ENCODE measurements at places on chromosomes 12 and 14.

DNA sequence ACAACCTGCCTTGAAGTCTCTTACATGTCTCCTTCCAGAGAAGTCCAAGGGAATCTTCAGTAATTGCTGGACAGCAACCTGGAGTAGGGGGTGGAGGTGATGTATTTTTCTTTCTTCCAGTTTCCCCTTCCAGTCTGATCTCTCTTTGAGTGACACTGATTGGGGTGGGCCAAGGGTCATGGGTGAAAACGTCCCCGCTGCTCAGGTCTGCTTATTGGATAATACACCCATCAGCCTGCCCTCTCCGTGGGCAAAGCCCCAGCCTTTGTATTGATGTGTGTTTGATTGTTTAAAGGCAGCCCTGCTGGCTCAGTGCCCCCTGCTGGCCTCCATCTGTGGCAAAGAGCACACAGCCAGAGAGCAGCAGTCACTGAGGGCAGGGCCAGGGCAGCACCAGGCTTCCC is 35.7 kb upstream of the ATP2A2 start:
- peak; percentile 34 for DNase-seq

- no peak for DNase-seq
Observed at GRCh38 chr12:16568873-16569272, 37.1 kb downstream of the LMO3 start.

DNA sequence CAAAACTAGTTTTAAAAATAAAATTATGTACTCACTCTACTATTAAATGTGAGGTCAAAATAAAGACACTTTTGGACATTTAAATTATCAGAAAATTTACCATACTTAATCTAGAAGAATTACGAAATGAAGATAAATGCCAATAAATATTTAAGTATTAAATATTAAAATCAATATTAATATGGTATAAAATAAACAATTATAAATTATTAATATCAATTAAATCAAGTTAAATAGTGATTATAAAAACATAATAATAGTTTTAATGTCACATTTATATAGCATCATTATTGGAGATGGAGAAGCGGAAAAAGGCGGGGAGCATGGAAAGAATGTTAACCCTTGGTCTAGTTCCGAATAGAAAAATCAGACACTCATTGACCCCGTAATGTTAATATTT is 224.3 kb upstream of the MDGA2 start:
- no peak for DNase-seq

- no peak for DNase-seq
Observed at GRCh38 chr14:81963846-81964245, 430.2 kb upstream of the SEL1L start.

DNA sequence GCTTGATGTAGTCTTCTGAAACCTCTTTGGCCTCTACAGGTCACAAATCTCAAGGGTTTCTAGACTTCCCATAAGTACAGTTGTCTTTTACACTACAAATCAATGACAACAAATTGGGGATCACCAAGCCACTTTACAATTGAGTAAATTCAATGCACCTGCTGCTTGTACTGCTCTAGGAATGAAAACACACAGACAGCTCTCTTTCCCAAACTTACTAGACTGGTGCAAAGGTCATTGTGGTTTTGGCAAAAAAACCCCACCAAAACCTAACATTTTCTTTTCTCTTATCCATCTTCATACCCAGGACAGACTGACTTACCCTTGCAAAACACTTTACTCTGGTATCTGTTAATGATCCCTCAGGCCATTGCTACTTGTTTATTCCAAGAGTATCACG is 2.7 kb downstream of the M6PR start:
- DNase-seq: no peak

Data from stimulated activated CD4-positive, alpha-beta T cell treated with anti-CD3 and anti-CD28 coated beads, Interleukin-2, amount 100 ng/mL, for 48 hours (primary cell).